Stimulated activated CD8-positive, alpha-beta memory T cell treated with anti-CD3 and anti-CD28 coated beads, Interleukin-7, amount 100 ng/mL, for 24 hours (primary cell): ENCODE measurements at places on chromosomes 1 and 21.
A peak's percentile ranks its signal among the peaks of the same experiment; 100 is the strongest.

GRCh38 chr21:15023776-15024175 lies 41.0 kb downstream of the NRIP1 start:
- DNase-seq, result no peak

- no peak for DNase-seq
Measured at GRCh38 chr21:32909393-32909792, 116.3 kb upstream of the OLIG2 start.

DNA sequence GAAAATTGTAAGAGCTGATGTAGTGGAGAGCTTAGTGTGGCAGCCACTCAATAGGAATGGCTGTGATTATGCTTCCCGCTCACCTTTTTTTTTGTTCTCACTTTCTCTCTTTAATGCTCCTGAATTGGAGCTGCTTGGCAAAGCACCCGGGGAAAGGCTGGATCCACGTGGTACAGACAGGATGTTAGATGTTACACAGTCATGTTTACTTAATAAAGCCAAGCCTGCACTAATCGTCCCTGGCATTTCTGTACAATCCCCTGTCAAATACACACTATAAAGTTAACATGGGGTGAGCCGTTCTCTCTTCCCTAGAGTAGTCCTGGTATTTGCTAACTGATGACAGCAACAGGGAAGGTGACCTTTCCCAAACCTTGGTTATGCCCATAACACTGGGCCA lies 187.8 kb downstream of the ZSCAN20 start:
- DNase-seq, result no peak

GRCh38 chr1:219430419-219430818 lies 182.5 kb downstream of the ZC3H11B start:
- DNase-seq, result no peak

DNA sequence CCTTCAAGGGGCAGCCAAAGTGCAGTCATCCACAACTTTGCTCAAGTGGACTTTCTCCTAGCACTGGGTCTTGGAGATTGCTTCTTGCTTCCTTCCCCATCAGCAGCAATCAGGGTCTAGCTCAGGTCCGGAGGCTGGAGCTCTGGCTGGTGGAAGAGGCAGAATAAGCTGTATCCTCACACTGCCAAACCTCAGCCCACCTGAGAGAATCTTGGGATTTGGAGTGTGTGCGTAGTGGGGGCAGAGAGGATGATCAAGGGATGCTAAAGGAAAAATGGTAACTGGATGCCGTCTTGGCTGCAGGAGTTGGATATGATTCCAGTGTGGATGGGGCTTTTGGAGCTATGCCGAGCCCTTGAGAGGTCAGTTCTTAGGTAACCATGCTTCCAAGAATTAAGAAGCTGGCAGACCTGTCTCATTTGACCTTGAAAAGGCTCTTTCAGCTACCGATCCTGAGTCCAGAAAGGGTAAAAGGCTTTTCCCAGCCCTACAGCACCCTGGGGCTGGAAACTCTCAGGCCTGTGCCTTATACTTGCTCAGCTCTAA lies 4.5 kb upstream of the NFASC start:
- no peak for DNase-seq

DNA sequence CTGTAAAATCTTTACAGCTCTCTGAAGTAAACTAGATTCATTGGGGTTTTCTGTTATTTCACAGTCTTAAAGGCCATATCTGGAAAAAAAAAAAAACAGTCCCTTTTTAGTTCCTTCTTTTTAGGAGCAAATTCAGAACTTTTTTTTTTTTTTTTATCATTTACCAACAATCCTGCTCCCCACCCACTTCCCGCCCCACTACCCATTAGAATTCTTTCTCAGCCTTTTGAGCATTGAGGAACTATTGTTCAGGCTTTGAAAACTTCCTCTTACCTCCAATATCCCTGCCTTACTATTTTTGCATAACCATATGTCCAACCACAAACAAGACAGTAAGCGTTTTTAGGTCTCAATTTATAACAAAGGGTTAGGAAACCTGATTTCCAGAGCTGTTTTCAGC lies 330.1 kb downstream of the PLPP3 start:
- DNase-seq, result no peak

DNA sequence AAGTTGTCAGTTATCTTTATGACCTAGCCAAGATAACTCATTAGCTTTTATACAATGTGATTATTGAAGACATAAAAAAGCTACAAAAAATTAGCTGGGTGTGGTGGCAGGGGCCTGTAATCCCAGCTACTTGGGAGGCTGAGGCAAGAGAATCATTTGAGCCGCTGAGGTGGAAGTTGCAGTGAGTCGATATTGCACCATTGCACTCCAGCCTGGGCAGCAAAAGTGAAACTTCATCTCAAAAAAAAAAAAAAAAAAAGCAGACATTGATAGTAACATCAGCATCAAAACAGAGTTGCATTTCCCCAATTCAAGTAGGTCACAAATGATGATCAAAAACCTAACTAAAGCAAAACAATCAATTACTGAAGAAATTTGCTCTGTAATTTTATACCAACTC lies 191.4 kb downstream of the PTGER3 start:
- no peak for DNase-seq

DNA sequence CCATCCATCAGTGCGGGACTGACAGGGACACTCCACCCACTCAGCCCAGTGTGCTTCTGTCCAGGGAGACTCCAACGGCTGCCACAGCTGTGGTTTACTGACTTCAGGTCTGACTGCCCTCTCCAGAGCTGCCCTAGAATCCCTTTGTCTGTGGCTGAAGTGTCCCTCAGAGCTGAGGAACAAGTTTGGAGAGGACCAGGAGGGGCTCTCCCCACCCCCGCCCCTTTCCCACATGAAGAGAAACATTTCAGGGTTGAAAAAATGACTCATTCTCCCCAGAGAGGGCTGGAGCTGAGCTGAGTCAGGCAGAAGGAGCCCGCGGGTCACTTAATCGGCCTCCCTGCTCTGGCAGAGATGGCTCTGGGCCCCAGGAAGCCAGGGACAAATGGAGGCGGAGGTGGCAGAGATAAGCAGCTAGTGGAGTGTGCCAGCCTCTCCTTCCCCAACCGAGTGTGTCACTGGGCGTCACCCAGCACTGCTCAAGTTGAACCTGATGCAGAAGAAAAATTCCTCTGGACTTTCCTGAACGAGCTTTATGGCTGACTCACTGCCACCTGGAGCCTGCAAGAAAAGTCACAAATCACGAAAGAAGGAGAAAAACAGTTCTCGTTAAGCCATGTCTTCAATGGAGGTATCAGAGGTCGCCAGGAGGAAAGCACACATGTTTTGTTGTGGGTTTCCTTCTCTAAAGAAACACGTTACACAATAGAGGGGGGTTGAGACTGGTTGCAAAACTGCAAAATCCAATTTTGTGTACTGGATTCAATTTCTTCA lies 34.3 kb upstream of the ECE1 start:
- peak; percentile 45 for DNase-seq

GRCh38 chr1:203926025-203926540 lies 64.7 kb downstream of the SNRPE start:
- DNase-seq, result no peak

DNA sequence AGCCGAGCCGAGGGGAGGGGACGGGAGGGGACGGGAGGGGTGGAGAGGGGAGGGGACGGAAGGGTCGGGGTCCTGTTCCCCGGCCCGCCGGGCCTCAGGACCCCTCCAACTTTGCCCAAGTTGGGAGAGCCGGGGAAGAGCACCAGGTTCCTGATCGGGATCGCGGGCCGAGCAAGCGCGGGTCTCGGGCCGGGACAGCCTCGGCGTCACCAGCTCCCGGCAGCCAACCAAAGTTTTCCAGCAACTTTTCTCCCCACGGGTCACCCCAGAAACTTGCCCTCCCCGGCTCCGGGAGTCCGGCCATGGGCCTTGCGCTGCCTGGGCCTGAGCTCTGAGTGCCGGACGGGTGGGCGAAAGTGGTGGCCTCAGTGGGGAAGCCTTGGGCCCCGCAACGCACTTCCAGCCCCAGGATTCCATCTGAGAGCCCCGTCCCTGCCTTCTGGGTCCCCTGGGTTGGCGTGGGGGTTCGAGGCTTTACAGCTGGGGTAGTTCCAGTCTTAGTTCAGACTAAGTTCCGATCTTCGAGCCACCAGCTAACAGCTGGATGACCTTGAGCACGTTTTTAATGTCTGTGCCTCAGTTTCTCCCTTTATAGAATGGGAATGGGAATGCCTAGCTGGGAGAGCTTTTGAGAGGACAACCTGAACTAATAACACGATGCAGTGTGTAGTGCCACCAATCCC lies 458 bp downstream of the ZC3H12A start:
- no peak for DNase-seq

DNA sequence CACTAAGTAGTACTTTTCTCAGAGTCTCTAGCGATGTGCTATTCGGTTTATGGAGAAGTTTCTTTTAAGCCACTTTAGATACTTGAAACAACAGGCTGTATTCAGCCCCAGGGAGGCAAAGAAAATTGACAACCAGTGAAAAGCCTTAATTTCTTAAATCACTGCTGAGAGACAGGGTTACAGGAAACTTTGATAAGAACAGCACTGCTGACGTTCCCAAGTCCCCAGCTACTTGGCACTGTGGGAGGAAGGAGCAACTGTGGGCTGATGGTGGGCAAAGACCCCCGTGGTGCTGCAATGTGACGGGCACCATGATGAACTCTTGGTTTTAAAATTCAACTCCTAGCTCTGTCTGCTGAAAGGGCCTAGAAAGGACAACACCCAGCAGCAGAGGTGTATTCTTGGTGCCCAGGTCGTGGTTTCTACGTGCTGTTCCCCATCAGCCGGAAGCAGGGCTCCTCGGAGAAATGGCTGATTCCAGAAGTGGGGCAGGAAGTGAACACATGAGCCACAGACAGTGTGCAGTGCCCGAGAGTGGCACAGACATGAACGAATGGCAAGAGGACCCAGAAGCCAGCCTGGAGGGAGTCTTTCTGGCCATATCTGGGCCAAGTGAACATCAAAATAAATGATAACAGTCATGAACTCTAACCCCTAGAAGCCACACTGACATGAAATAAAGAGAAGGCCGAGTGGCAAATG lies 5.3 kb downstream of the PTTG1IP start:
- no peak for DNase-seq

GRCh38 chr1:40868051-40868723 lies 6.0 kb upstream of the CITED4 start:
- DNase-seq, result no peak

DNA sequence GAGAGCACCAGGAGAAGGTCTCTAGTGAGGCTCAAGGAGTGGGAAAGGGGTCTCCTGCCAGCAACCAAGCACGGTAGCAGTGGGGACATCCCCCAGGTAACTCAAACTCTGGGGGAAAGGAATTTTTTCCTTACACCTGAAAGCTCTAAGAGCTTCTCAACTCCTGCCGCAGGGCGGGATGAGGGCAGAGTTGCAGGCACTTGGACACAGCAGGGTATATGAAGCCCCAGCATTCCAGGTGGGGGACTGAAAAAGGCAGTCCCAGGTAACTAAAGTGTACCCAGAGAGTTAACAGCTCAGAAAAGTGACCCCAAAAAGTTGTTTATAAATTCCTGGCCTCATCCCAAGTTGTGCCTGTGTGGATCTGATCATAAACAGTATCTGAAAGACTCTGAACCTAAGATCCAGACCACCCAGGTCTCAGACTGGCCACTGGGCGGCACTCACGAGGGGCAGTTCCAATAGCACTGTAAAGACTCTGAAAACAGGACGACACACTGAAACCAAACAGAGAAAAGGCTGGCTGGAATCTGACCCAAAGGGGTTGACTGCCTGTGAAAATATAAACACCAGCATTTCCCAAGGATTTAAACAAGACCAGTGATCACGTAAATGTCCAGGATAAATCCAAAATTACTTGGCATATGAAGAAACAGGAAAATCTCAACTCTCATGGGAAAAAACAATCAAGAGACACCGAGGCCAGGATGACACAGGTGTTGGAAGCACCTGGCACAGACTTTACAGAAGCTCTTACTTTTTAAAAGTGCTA lies 47.5 kb downstream of the HSF2BP start:
- no peak for DNase-seq

DNA sequence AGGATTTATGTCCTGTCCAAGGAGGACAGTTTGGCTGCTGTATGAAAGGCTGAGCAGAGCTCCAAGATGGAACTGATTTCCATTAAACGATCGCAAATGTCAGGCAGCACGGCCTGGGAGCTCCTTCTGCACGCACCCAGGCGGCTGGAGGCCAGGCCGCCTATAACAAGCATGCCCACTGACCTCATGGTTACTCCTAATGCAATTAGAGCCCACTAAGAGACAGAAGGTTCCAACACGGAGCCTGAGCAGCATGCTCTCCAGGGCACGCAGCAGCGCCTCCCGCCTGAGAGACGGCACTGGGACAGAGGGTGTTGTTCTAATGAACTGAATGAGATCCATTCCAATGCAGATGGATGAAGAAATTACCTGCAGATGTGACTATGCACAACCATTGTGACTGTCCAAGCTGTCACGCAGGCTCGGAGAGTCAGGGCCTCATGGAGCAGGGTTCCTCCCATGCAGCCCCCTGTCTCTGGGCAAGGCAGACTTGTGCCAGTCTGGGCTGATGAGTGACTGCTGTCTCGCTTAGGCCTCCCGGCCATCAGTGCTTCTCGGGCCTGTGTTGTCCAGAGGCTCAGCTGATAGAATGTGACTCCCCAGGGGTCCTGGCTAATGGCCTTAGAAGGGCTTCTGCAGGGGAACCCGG lies 25.2 kb upstream of the CDCA8 start:
- no peak for DNase-seq

GRCh38 chr1:9039761-9040658 lies 13.8 kb upstream of the SLC2A7 start:
- DNase-seq, result no peak

- no peak for DNase-seq
Measured at GRCh38 chr1:26702680-26703038, 6.8 kb downstream of the ARID1A start.

DNA sequence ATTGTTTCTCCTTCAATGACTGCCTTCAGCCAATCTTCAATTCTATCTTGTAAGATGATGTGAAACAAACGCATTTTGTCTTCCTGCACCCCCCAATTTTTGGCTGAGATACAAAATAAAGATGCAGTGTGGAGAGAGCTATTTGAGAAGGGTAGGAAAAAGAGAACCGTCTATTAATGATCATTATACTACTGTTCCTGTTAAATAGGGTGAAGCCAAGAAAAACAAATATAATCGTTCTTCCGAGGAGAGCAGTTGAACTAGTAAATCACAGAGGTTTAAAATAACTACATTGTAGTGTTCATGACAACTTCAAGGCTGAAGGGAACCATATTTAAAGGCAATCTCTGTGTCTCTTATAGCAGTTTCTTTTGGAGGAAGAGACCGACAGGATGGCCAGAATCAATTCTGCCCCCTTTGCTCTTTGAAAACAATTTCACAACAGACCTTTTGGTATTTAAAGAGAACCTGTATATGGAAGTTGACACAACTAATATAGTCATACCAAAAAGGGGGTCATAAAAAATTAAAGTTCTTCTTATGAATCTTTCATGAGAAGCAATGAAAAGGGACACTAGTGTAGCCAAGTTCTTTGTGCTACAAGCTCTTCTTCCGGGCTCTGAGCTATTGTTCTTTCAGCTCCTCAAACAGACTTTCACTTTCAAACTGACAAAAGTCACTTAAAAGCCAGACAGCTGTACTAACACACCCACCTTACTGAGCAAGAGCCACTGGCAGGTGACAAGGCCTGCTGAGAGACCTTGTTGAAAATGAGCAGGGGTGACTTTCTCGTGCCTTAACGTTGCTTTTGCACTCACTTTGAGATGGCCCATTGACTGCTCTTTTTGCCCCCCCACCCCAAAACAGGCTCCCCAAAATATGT lies 30.9 kb downstream of the PROX1 start:
- no peak for DNase-seq
